Naive thymus-derived CD8-positive, alpha-beta T cell (primary cell): ENCODE measurements at places on chromosomes 12 and 14.

DNA sequence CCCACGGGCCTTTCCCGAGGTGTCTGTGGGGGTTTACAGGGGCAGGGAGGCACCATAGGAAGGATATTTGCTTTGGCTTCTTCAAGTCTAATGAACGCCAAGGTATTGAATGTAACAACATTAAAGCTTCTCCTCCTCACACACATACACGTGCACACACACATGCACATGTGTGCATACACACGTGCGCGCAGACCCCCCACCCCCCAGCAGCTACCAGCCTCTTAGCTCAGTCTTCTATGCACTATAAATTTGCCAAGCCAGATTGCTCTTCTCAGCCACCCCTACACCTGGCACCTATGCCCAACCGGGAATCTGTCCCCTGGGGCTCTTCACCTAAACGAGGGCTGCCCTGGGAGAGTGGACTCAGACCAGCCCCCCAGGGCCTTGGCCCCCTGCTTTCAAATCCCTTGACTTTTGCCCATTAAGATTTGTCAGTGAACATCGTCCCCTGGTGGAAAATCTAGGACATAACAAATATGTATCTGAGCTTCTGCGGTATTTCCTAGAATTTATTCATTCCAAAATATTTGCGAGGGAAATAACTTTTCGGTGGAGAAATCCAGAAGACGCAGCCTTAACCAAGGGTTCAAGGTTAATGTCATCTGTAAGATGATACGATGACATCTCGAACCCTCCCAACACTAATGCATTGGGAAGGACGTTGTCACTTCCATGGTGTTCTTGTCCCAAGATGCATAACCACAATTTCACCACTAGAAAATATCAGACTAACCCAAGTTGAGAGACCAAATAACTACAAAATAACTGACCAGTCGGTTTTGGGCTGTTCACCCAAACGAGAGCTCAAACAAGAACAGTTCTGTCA is 330.4 kb downstream of the MED13L start:
- no peak overlapping the region for H3K27ac ChIP-seq
- H3K27me3 ChIP-seq = no peaks in the 10 kb centered on the region
- peaks cover 10% of the 10 kb centered on the region for H3K36me3 ChIP-seq
- H3K4me1 ChIP-seq = no peaks in the 10 kb centered on the region

- no peak for DNase-seq
- no peaks in the 10 kb centered on the region for H3K27me3 ChIP-seq
- H3K36me3 ChIP-seq = no peaks in the 10 kb centered on the region
- no peak overlapping the region for H3K4me3 ChIP-seq
Measured at GRCh38 chr12:81245458-81245857, 167.6 kb downstream of the ACSS3 start.

- H3K36me3 ChIP-seq = peaks cover 5% of the 10 kb centered on the region
- no peak overlapping the region for H3K4me3 ChIP-seq
- no peak for DNase-seq
- no peak overlapping the region for H3K27ac ChIP-seq
- no peaks in the 10 kb centered on the region for H3K4me1 ChIP-seq
Measured at GRCh38 chr12:27905285-27906126, 67.0 kb downstream of the PTHLH start.

- H3K27ac ChIP-seq = peak overlapping the region; percentile 75
- no peak for DNase-seq
- no peak overlapping the region for H3K4me3 ChIP-seq
Measured at GRCh38 chr12:107461222-107461975, 224.2 kb upstream of the PWP1 start.

GRCh38 chr12:121376754-121377697 is 22.9 kb upstream of the RNF34 start:
- no peak overlapping the region for H3K4me3 ChIP-seq
- DNase-seq = no peak
- no peaks in the 10 kb centered on the region for H3K4me1 ChIP-seq

DNA sequence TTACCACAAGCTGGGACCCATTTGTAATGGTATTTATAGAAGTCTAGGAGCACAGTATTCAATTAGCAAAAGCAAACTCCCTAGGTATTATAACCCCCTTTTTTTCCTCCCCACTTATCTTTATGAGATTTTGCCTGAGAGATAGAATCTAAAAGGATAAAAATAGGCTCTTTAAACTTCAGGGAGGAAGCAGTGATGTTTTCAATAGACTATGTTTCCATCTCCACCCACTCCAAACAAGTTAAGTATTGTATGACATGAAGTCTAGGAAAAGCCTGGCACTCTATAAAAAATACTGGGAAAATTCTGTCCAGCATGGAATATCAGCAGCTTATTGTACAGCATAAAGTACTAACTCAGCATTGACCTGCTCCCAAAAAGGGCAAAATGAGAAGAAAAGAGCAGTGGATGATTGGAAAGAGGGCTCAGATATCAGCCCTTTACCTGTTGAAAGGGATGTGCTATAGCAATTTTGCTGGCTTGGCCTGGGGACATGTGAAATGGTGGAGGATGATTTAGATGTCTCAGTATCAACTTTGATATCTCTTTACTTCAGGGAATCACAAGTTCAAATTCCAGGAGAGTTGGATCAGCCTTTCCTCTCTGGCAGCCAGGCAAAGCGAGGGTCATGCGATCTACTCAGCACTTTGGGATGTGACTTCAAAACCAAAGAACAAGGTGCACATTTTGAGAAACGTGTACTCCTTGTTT is 72.4 kb downstream of the IGF1 start:
- H3K4me1 ChIP-seq = no peaks in the 10 kb centered on the region
- no peak for DNase-seq
- H3K4me3 ChIP-seq = no peak overlapping the region
- H3K27me3 ChIP-seq = peaks cover 6% of the 10 kb centered on the region

- peak; percentile 62 for DNase-seq
- H3K27ac ChIP-seq = peak overlapping the region; percentile 85
- H3K27me3 ChIP-seq = peaks cover 2% of the 10 kb centered on the region
- H3K36me3 ChIP-seq = no peaks in the 10 kb centered on the region
Measured at GRCh38 chr12:4164559-4165558, 108.7 kb upstream of the CCND2 start.

GRCh38 chr12:54127538-54128259 is 61.1 kb downstream of the SMUG1 start:
- H3K4me1 ChIP-seq = peaks cover 13% of the 10 kb centered on the region
- H3K36me3 ChIP-seq = peaks cover 4% of the 10 kb centered on the region
- no peak overlapping the region for H3K4me3 ChIP-seq
- DNase-seq = no peak
- peaks cover 65% of the 10 kb centered on the region for H3K27me3 ChIP-seq

DNA sequence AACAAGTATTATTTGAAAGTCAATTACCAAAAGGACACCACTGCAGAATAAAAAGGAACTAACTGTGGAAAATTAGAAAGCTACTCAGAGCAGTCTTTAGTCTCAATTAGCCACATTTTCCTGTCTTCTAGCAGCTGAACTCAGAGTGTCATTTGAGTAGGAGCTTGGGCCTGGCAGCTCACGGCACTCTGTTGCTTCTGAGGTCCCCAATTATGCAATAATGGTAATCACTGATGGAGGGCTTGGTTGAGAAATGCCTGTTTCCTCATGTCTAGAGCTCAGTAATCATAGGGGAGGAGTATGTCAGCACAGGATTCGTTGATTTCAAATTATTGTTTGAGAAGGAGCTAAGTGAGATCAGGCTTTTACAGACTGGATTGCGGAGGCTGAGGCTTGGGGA is 108.6 kb downstream of the VRK1 start:
- H3K27me3 ChIP-seq = no peaks in the 10 kb centered on the region
- H3K36me3 ChIP-seq = peaks cover 31% of the 10 kb centered on the region
- H3K4me3 ChIP-seq = no peak overlapping the region
- DNase-seq = no peak
